T-cell (primary cell): ENCODE measurements at places on chromosomes 16 and 17. TPM values are rescaled to one million over a fixed set of nuclear protein-coding genes. Genes with fewer than 3 reads are reported as not detected.
A peak's percentile ranks its signal among the peaks of the same experiment; 100 is the strongest.

DNA sequence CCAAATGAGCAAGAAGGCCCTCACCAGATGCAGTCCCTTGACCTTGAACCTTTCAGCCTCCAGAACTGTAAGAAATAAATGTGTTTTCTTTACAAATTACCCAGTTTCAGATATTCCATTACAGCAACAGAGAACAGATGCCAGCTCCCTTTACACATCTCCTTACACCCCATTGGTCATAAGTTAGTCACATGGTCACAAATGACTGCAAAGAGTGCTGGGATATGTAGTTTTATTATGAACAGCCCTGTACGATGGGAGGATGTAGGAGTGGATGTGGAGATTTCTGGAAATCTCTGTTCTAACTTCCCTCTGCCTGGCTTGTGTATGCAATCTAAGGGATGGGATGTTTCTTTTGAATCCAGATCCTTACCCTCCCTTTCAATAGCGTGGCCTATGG lies 13.3 kb upstream of the RPL38 start:
- no peak for DNase-seq
- H3K4me1 ChIP-seq: no peaks in the 10 kb centered on the region
- no peaks in the 10 kb centered on the region for H3K36me3 ChIP-seq
- H3K27ac ChIP-seq: no peak overlapping the region
- H3K27me3 ChIP-seq: peaks cover 5% of the 10 kb centered on the region

DNA sequence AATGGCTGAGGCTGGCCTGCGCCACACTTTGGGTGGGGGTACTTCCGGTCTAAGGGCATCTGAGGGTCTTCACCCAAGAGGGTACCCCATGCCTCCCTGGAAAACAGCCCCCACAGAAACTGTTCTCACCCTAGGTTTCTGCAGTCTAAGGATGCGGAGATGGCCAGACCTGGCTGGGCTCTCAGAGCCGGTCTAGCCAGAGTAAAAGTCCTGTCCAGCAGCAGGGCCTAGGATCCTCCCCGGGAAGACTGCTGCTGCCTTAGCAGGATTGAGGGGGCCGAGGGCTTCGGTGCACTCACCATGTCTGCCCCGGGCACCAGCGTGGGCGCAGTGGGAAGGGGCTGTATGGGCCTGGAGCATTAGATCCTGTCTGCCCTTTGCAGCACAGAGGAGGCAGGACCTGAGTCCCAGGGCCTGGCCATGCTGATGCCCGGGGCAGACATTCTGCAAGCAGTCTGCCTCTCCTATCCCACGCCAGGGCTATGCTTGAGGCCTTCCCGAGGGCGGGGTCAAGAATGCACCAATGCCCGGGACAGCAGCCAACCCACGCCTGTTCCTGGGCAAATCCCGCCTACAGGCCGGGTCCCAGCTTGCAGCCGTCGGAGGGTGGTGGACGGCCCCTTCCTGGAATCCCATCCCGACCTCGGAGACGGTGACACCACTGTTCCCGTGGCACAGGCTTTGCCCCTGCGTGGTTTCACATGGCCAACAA lies 54.7 kb downstream of the CBFA2T3 start:
- H3K4me1 ChIP-seq: peaks cover 16% of the 10 kb centered on the region
- no peaks in the 10 kb centered on the region for H3K36me3 ChIP-seq
- no peak overlapping the region for H3K27ac ChIP-seq
- DNase-seq: no peak
- H3K4me3 ChIP-seq: no peak overlapping the region

GRCh38 chr16:57613514-57613913 lies 14.9 kb upstream of the ADGRG1 start:
- H3K4me1 ChIP-seq: peaks cover 8% of the 10 kb centered on the region
- no peak for DNase-seq
- no peak overlapping the region for H3K27ac ChIP-seq
- H3K4me3 ChIP-seq: no peak overlapping the region

DNA sequence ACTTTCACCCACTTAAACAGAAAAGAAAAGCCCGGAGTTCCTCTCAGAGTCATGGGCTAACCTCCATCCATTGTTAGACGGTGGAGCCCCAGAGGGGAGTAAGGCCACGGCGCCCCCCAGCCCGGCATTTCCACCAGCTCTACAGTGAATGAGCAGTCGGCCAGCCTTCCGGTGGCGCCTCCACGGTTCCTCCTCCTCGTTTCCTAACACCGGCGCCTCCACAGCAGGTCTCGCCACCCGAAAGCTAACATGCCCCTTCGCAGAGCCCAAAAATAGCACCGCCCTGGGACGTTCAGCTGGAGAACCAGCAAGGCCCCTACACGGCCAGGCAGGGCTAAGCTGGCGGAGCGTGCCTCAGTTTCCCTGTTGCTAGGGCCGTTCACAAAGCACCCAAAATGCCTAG lies 858 bp downstream of the MMD start:
- H3K27me3 ChIP-seq: peaks cover 10% of the 10 kb centered on the region
- H3K27ac ChIP-seq: peak overlapping the region; percentile 67
- H3K36me3 ChIP-seq: no peaks in the 10 kb centered on the region

GRCh38 chr16:75532142-75532765 lies 3.7 kb downstream of the CHST5 start:
- no peaks in the 10 kb centered on the region for H3K4me1 ChIP-seq
- H3K4me3 ChIP-seq: no peak overlapping the region
- H3K27ac ChIP-seq: no peak overlapping the region
- H3K36me3 ChIP-seq: no peaks in the 10 kb centered on the region

KCNH4 gene
- total RNA-seq: 0.35 TPM

DNA sequence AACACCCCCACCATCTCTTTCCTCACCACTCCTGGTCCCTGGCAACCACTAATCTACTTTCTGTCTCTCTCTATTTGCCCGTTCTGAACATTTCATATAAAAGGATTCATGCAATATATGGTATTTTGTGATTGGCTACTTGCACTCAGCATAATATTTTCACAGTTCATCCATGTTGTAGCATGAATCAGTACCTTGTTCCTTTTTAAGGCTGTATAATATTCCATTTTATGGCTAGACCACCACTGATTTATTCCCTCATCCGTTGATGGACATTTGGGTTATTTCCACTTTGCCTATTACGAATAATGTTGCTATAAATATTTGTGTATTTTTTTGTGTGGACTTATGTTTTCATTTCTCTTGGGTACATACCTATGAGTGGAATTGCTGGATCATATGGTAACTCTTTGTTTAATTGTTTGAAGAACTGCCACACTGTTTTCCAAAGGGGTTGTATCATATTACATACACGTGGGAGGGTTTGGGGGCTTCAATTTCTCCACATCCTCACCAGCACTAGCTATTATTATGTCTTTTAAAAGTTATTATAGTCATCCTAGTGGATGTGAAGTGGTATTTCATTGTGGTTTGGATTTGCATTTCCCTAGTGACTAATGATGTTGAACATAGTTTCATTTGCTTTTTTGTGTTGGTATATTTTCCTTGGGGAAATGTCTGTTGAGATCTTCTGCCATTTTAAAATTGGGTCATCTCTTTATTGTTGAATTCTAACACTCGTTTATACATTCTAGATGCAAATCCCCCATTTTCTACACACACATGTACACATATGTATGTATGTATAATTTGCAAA lies 26.3 kb downstream of the SEC14L5 start:
- no peaks in the 10 kb centered on the region for H3K4me1 ChIP-seq
- no peak overlapping the region for H3K27ac ChIP-seq
- peaks cover 51% of the 10 kb centered on the region for H3K27me3 ChIP-seq
- no peak for DNase-seq
- no peak overlapping the region for H3K4me3 ChIP-seq

- H3K27ac ChIP-seq: no peak overlapping the region
- no peaks in the 10 kb centered on the region for H3K36me3 ChIP-seq
- no peaks in the 10 kb centered on the region for H3K27me3 ChIP-seq
- H3K4me3 ChIP-seq: no peak overlapping the region
- no peaks in the 10 kb centered on the region for H3K4me1 ChIP-seq
These were observed 112.5 kb downstream of the MSI2 start for GRCh38 chr17:57368637-57369336.

HOXB3 gene
- 3.5 TPM for total RNA-seq

- no peaks in the 10 kb centered on the region for H3K27me3 ChIP-seq
- H3K4me3 ChIP-seq: peak overlapping the region; percentile 29
- peak overlapping the region; percentile 80 for H3K27ac ChIP-seq
- peak; percentile 74 for DNase-seq
- peaks cover 21% of the 10 kb centered on the region for H3K4me1 ChIP-seq
These were observed 1.1 kb upstream of the ADCY7 start for GRCh38 chr16:50265260-50265659.

DNA sequence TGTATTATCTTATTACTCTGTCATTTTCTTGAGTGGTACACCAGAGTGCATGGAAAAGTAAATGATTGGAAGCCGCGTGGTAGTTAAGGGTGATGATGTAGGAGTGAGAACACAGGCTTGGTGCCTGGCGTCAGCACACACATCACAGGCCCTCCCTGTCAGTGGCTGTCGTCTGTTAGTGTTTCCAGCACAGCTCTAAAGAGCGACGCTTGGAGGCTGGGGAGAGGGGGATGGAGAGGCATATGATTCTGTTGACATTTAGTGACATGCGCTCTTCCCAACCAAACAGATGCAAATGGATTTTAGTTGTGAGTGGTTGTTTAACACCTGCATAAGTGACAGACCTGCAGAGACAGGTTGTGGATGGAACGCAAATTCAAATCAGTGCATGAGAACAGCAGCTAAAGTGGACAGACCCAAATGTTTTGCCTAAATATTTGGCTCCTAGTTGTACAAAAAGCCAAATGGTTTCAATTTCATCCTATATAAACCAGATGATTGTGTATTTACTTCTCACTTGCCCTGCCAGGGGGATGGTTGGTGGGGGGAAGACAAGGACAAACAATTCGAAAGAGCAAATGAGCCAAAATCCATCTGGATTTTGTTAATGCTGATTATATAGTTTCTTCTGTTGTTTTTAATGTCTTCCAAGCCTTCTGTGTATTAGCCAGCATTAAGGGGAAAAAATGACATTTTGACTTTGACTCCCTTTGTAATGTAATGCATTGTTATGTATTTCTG lies 222.3 kb downstream of the WWOX start:
- no peak overlapping the region for H3K27ac ChIP-seq
- no peaks in the 10 kb centered on the region for H3K4me1 ChIP-seq
- no peaks in the 10 kb centered on the region for H3K27me3 ChIP-seq

- H3K4me3 ChIP-seq: no peak overlapping the region
- peaks cover 4% of the 10 kb centered on the region for H3K4me1 ChIP-seq
- H3K36me3 ChIP-seq: no peaks in the 10 kb centered on the region
- no peaks in the 10 kb centered on the region for H3K27me3 ChIP-seq
- DNase-seq: no peak
These were observed 77.9 kb downstream of the GOSR1 start for GRCh38 chr17:30554839-30555751.

DNA sequence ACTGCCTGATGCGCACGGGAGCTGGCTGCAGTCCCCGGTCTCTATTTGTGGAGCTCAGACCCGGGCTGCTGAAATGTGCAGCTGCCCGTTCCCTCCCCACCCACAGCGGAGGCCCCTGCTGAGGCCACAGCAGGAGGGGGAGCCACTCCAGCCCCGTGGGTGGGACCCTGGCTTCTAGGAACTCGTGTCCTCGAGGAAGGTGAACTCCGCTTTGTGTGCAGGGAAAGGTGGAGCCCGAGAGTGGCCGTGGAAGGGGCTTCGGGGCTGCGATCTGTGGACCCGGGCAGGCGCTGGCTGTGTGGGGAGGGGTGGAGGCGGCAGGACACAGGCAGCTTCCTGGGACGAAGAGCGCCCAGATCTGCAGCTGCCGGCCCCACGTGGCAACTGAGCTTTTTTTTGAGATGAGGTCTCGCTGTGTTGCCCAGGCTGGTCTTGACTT lies 2.9 kb downstream of the CCDC154 start:
- no peaks in the 10 kb centered on the region for H3K4me1 ChIP-seq
- peaks cover 13% of the 10 kb centered on the region for H3K36me3 ChIP-seq
- H3K4me3 ChIP-seq: no peak overlapping the region
- H3K27me3 ChIP-seq: no peaks in the 10 kb centered on the region

- H3K4me1 ChIP-seq: no peaks in the 10 kb centered on the region
- no peaks in the 10 kb centered on the region for H3K27me3 ChIP-seq
- no peak overlapping the region for H3K27ac ChIP-seq
These were observed 23.4 kb downstream of the WWOX start for GRCh38 chr16:78122774-78123315.

DNA sequence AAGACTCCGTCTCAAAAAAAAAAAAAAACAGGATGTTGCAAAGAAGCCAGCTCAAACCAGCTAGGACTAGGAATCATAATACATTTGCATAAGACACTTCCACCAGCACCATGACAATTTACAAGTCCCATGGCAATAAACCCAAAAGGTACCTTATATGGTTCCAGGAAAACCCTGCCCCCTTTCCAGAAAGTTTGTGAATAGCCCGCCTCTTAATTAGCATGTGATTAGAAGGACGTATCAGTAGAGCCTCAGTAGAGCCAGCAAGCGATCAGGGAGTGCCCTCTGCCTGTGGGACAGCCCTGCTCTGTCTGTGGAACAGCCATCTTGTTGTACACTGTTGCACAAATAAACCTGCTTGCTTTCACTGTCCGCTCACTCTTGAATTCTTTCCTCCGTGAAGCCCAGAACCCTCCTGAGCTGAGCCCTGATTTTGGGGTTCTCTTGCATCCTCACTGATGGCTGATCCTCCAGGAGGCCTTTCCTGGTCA lies 14.0 kb downstream of the NUPR1 start:
- no peaks in the 10 kb centered on the region for H3K36me3 ChIP-seq
- H3K4me3 ChIP-seq: no peak overlapping the region
- no peaks in the 10 kb centered on the region for H3K27me3 ChIP-seq

- H3K36me3 ChIP-seq: no peaks in the 10 kb centered on the region
- H3K27ac ChIP-seq: no peak overlapping the region
- no peak for DNase-seq
- H3K4me3 ChIP-seq: no peak overlapping the region
- H3K27me3 ChIP-seq: no peaks in the 10 kb centered on the region
These were observed 36.6 kb upstream of the TBX2 start for GRCh38 chr17:61362852-61363600.

- H3K4me3 ChIP-seq: no peak overlapping the region
- DNase-seq: no peak
- H3K36me3 ChIP-seq: no peaks in the 10 kb centered on the region
- H3K27ac ChIP-seq: no peak overlapping the region
- no peaks in the 10 kb centered on the region for H3K27me3 ChIP-seq
These were observed 47.7 kb downstream of the ADAMTS18 start for GRCh38 chr16:77386831-77387814.

DNA sequence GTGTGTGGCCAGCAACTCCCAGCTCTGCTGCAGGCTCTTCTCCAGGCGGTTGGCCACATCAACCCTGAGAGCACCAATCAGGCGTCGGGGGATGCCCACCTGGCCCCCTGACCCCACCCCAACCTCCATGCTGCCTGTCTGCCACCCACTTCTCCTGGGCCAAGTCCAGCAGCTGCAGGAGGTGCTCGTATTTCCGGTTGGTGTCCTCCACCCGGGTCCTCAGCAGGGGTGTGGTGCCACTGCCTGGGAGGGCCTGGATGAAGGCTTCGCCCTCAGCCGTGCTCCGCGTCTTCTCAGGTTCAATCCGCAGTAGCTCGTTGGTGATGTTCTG lies 44.6 kb downstream of the UBN1 start:
- H3K4me1 ChIP-seq: no peaks in the 10 kb centered on the region
- no peak for DNase-seq
- no peak overlapping the region for H3K27ac ChIP-seq
- H3K36me3 ChIP-seq: peaks cover 5% of the 10 kb centered on the region
- H3K27me3 ChIP-seq: peaks cover 5% of the 10 kb centered on the region
- no peak overlapping the region for H3K4me3 ChIP-seq
